ENCODE measurements at places on chromosomes 3 and 15.

GRCh38 chr3:177561365-177561764, 364.1 kb upstream of the TBL1XR1 start:
- H3K27ac ChIP-seq, result no peak overlapping the region
- DNase-seq, result no peak
- no peaks in the 10 kb centered on the region for H3K4me1 ChIP-seq
- no peaks in the 10 kb centered on the region for H3K36me3 ChIP-seq
- H3K4me3 ChIP-seq, result no peak overlapping the region
- no peaks in the 10 kb centered on the region for H3K27me3 ChIP-seq

DNA sequence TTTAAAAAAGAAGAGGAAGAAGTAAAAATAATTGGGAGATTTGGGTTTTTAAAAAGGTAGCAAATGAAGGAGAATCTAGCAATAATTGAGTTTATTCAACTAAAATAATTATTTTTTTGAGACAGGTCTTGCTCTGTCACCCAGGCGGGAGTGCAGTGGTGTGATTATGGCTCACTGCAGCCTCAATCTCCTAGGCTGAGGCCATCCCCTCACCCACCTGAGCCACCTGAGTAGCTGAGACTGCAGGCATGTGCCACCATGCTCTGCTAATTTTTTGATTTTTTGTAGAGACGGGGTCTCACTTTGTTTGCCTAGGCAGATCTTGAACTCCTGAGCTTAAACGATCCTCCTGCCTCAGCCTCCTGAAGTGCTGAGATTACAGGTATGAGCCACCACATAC, 27.7 kb upstream of the ARF4 start:
- H3K27ac ChIP-seq, result no peak overlapping the region
- no peak overlapping the region for H3K4me3 ChIP-seq
- DNase-seq, result no peak
- H3K36me3 ChIP-seq, result peaks cover 5% of the 10 kb centered on the region

DNA sequence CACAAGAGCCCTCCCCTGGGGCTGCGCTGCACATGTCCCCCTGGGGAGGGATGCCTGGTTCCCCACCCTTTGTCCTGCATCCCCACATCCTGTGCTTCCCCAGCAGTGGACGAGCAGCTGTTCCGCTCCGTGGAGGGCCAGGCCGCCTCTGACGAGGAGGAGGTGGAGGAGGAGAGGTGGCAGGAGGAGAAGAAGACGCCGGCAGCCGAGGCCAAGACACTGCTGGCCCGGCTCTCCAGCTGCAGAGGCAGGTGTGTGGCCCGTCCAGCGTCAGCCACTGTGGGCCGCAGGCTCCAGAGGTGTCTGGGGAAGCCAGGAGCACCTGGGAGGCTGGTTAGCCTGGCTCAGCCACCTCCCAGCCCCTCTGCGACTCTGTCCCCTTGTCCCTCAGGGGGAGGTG, 27.9 kb upstream of the GP9 start:
- H3K4me1 ChIP-seq, result no peaks in the 10 kb centered on the region
- DNase-seq, result no peak
- peaks cover 3% of the 10 kb centered on the region for H3K27me3 ChIP-seq
- H3K4me3 ChIP-seq, result no peak overlapping the region
- H3K36me3 ChIP-seq, result no peaks in the 10 kb centered on the region
- H3K27ac ChIP-seq, result no peak overlapping the region

- no peaks in the 10 kb centered on the region for H3K27me3 ChIP-seq
- H3K4me3 ChIP-seq, result no peak overlapping the region
- no peak for DNase-seq
Observed at GRCh38 chr15:35301088-35301487, 216.0 kb upstream of the NANOGP8 start.

GRCh38 chr3:149385617-149386298, 8.3 kb upstream of the TM4SF1 start:
- H3K27me3 ChIP-seq, result no peaks in the 10 kb centered on the region
- no peak overlapping the region for H3K4me3 ChIP-seq
- DNase-seq, result no peak
- peak overlapping the region; percentile 99 for H3K27ac ChIP-seq
- H3K4me1 ChIP-seq, result peaks cover 55% of the 10 kb centered on the region

DNA sequence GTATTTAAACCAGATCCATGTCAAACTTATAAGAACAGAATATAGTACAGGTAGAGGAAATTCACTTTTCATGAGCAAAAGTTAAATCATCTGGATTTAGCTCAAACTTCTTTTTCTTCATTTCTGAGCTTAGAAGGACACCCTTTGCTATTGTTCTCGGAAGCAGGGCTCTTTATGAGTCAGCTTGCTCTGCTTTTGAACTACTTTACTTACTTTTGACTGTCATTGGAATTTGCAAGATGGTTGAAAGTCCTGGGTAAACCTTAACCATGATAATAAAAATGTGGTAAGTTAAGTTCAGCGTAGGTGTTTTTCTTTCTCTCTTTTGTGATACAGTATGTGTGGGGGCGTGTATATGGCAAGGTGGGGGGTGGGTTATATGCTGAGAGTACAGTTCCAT, 312.7 kb upstream of the DPH6 start:
- no peaks in the 10 kb centered on the region for H3K27me3 ChIP-seq
- no peak for DNase-seq
- no peak overlapping the region for H3K4me3 ChIP-seq

DNA sequence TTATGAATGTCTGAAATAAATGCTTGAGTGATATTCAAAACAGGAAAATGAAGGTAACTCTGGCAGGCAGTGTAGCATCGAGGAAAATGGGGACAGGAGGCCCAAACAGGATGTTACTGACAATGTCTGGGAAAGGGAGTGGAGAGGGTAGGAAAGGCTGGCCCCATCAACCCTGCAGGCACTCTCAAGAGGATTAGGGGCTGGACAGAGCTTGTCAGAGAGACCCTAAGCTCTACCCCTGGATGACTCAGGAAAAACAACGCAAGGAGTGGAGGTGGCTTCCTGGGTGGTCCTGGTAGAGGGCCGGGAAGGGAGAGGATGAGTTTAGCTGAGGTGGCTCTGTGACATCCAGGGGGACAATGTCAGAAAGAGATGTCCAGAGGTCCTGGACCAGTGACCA, 106.0 kb downstream of the RYK start:
- H3K27ac ChIP-seq, result no peak overlapping the region
- H3K4me3 ChIP-seq, result no peak overlapping the region
- H3K36me3 ChIP-seq, result peaks cover 5% of the 10 kb centered on the region
- H3K27me3 ChIP-seq, result no peaks in the 10 kb centered on the region

DNA sequence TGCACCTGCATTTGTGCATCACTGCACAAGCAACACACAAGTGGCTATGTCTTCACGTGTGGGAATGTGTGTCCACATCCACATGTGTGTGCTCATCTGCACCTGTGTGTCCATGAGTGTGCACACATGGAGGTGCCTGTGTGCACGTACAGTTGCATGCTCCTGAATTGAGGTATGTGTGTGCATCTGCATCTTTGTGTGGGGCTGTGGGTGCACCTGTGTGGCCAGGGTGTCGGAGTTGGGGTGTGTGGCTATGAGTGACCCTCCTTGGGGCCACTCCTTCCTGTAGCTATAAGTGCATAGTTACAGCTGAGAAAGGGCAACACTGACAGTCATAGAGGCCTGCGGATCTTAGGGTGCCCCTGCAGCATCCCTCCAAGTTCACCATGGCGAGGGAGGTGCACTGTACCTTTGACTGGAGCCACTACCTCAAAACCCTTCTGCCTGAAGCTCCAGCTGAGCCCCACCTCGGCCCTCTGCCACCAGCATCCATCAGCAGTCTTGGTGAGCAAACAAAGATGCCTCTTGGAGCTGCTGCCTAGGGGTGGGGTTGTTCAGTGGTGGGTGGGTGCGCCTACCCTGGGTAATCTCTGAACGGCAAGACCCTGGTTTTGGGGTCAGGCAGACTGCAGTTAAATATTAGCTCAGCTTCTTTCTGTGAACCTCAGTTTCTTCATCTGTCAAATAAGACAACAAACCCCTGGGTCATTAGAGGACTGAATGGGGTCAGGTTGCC, 5.2 kb upstream of the HHATL start:
- H3K27me3 ChIP-seq, result no peaks in the 10 kb centered on the region
- H3K36me3 ChIP-seq, result no peaks in the 10 kb centered on the region
- H3K4me3 ChIP-seq, result no peak overlapping the region
- DNase-seq, result no peak

GRCh38 chr15:68599560-68600071, 20.8 kb downstream of the CORO2B start:
- H3K4me3 ChIP-seq, result no peak overlapping the region
- H3K27ac ChIP-seq, result no peak overlapping the region
- H3K4me1 ChIP-seq, result no peaks in the 10 kb centered on the region
- no peak for DNase-seq
- H3K36me3 ChIP-seq, result no peaks in the 10 kb centered on the region
